ENCODE measurements at places on chromosomes 7 and 10.
A peak's percentile ranks its signal among the peaks of the same experiment; 100 is the strongest.

- no peak for DNase-seq
These were observed 555.3 kb upstream of the CELF2 start for GRCh38 chr10:10462151-10462941.

GRCh38 chr7:100804681-100805431, 22.5 kb downstream of the EPHB4 start:
- DNase-seq, result no peak

DNA sequence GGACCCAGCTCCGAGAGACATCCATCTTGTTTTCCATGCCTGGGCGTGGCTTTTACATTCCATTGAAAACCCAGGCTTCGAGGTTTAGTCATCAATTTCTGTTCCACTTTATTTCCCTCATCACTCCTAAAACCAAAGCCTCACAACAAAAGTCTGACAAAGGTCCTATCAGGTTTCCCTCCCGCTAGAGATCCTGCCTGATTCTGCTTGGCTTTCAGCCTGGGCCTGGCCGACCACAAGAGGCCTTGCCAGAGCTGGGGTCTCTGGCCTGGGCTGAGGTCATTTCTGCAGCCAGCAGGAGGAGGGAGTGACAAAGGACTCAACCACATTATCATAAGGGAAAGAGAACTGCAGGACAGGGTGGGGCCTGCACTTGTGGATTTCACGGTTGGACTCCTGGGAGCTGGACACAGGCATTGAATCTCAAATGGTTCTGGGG, 167.0 kb downstream of the FANK1 start:
- DNase-seq, result no peak

DNA sequence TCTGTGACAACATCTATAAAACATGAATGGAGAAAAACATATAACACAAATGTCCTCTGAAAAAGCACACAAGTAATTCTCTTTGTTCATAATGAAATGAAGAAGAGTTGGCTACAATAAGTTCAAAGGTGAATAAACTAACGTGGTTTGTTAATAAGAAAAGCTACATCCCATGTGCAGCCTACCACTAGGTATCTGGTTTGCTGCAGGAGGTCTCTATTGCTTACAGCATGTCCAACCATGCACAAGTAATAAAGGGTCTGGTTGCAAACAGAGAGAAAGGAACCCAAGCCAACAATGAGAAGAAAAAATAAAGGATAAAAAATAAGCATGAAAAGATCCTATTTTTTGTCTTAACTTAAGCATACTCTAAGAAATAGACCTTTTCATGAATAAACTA, 139.2 kb downstream of the CHCHD3 start:
- peak; percentile 40 for DNase-seq

DNA sequence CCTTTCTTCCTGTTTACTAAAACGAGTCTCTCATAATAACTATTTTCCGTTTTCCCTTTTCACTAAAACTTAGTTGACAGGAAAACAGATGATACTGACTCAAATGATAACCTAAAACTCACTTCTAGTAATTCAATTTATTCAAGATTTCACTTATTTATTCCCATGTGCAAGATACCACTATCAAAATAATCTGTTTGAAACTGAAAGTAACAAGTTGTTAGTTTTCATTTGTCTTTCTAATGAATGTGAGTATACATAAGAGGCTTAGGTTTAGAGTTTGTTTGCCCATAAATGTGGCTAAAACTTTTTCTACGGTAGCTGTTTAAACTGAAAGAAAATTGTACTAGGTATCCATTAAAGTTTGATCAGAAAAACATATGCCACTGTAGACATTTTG, 314.9 kb upstream of the STEAP1 start:
- no peak for DNase-seq

All from NCI-H446 (cell line).